Epithelial cell of prostate (primary cell): ENCODE measurements at places on chromosomes 13 and 19.
A peak's percentile ranks its signal among the peaks of the same experiment; 100 is the strongest.

- DNase-seq, result no peak
Measured at GRCh38 chr13:53144826-53145225, 116.2 kb downstream of the OLFM4 start.

DNA sequence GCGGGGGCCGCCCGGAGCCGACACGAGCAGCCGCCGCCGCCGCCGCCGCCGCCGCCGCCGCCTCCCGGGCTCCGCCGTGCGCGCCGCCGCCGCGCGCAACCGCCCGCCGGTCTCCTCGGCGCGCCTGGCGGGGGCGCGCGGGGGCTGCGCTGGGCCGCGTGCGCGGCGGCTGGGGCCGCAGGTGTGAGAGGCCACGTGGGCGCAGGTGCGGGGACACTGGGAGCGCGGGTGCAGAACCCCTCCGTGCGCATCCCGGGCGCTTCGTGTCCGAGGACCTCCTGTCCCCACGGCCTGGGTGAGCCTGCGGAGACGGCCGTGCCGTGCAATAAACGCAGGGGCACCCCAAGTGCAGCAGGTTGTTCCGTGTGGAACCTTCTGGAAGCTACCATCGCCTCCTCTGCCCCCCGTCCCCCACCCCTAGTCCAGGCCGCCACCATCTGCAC, at the start of gene LINGO3:
Gene LINGO3, minus strand, starts transcription at position 41 of the 443 bp plus-strand sequence. CDS start 16,378 bp downstream, outside the sequence.
- no peak for DNase-seq

GRCh38 chr19:39167461-39168257, 29.1 kb upstream of the NCCRP1 start:
- DNase-seq, result no peak

GRCh38 chr19:5964816-5965565, 12.9 kb downstream of the RANBP3 start:
- no peak for DNase-seq

DNA sequence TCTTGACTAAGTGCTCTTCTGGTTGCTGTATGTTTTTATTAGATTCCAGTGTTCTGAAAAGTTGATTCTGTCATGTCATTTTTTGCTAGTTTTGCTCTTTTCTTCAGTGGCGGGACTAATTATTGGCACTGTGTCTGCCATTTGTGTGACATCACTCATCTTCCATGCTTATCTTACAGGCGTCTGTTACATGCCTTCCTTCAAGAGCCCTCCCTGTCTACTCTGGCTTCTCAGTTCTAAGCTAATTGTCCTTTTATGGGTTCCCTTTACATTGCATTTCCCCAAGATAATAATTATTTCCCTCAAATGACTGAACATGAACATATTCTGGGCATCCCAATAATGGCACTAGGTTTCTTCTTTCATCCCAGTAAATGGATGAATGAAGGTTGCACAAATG, 459.1 kb downstream of the DCT start:
- no peak for DNase-seq

GRCh38 chr13:101098873-101099272, 317.4 kb downstream of the NALCN start:
- no peak for DNase-seq

DNA sequence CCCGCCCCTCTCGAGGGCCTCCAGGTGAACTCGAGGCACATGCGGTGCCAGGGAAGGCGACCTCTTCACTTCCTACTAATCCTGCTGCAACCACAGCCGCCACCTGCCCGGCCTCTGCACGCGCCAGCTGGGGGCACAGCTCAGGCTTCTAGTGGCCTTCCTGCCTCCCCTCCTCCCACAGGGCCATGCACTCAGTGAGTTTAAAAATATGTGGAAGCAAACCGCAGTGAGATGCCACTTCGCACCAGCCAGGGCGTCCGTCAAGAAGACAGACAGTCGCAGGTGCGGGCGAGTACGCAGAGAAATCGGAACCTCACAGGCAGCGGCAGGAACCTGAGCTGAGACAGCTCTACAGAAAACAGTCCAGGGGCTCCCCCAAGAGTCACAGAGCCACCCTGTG, 10.4 kb downstream of the LMNB2 start:
- DNase-seq, result no peak

GRCh38 chr13:33649212-33649878, 168.6 kb upstream of the RFC3 start:
- no peak for DNase-seq

- DNase-seq, result no peak
Measured at GRCh38 chr19:23992348-23992747, 77.7 kb downstream of the ZNF726 start.

DNA sequence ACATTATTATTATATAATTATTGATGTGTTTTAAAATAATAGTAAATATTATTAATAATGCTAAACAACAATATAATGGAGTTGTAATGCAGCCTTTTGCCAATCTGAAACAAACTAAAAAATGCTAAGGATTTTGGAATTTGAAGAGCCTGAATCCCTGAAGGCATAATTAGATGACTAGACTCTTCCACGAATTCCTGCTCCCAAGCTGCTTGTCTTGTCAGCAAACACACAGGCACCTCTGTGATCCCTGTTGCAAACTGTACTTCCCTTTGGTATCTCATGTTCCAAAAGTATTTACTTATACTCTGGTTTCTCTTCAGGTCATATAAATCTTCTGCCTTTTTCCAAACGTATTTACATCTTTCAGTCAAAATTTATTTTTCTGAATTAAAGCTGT, 1862.4 kb downstream of the OLFM4 start:
- no peak for DNase-seq

- DNase-seq, result no peak
Measured at GRCh38 chr19:41551711-41552110, 24.3 kb upstream of the CEACAM21 start.

DNA sequence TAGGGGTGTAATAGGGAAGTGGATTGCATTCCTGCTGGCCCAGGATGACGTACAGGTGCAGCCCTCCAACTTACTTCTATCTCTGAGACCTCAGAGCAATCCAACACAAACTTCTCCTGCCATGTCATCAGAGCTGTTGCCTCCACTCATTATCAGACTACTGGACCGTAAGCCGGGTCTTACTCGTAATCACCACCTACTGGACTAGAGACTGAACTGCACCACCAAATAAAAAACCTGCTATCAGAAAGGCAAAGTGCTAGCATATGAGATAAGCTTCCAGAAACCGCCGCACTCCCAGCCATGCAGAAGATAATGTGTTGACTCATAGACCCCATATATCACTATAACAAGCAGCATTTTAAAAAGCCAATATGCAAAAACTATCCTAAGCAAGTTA, 102.0 kb downstream of the SLITRK1 start:
- DNase-seq, result no peak

DNA sequence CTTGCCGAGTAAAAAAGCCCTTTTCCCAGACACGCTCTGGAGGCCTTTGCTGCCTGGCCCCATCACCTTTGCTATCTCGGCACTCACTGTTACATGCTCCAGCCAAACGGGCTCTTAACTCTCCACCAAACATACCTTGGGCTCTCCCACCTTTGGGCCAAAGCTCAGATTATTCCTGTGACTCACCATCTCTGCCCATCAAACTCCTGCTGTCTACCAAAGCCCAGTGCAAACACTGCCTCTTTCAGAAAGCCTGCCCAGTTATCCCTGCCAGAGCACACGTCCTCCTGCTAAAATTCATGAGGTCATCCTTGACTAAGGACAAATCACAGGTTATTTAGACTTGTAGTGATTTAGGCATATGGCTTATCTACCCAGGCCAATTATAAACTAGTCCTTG, 48.1 kb upstream of the SERPINE3 start:
- DNase-seq, result no peak

DNA sequence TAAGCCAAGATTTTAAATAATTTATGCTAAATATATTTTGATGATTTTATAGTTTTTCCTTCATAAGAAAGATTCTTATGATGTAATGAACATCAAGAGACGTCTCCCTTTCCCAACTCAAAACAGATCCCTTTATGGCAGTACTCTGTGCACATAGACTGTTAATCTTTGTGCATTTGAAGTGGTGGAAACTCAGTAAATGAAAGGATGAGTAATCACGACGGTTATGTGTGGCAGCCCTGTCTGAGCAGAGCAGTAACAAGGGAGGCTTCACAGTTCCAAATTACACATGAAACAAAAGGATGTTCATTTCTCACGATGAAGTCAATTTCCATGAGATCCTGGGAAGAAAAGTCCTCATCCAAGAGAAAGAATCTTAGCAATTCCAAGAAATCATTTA, 498.1 kb downstream of the KLF5 start:
- no peak for DNase-seq

DNA sequence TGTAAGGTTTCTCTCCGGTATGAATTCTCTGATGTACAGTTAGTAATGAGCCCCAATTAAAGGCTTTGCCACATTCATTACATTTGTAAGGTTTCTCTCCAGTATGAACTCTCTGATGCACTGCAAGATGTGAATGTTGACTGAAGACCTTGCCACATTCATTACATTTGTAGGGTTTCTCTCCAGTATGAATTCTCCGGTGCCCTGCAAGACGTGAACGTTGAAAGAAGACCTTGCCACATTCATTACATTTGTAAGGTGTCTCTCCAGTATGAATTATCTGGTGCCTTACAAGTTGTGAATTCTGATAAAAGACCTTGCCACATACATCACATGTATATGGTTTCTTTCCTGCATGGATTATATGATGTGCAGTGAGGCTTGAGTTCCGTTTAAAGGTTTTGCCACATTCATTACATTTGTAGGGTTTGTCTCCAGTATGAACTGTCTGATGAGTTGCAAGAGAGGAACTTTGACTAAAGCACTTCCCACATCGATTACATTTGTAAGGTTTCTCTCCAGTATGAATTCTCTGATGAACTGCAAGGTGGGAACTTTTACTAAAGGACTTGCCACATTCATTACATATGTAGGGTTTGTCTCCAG, 17.7 kb upstream of the ZNF432 start:
- DNase-seq, result no peak

- DNase-seq, result no peak
Measured at GRCh38 chr19:9702186-9702585, 27.3 kb upstream of the ZNF562 start.

DNA sequence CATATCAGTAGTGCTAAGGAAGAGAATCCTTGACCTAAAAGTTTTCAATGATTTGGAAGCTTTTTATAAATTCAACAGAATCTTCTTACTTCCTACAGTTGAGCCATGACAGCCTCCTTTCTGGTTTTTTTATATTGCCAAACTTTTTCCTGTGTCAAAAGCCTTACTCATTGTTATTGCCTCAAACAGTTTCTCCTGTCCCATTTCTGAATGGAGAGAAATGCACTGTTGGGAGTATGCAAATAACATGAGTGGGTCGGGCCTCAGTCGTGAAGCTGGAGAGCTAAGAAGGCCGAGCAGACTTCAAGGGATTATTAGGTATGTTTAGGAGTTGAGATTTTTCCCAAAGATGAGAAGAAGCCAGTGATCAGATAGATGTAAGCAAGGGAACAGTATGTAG, 766.4 kb upstream of the KLHL1 start:
- no peak for DNase-seq

DNA sequence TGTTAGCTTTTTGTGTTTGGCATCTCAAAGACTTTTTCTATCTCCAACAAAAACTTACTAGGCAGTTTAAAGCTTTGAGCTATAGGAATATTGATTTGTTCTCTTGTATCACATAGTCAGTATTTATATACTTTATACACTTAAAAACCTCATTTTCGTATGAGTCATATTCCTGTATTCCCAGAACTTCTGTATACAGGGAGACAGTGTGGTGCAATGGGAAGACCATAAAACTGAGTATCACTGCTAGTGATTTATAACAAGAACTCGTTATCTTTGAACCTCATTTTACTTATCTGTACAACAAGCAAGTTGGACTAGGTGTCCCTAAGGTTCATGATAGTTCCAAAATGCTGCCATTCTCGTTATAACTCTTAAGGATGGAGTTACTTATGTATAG, 6.3 kb downstream of the GPR180 start:
- no peak for DNase-seq

DNA sequence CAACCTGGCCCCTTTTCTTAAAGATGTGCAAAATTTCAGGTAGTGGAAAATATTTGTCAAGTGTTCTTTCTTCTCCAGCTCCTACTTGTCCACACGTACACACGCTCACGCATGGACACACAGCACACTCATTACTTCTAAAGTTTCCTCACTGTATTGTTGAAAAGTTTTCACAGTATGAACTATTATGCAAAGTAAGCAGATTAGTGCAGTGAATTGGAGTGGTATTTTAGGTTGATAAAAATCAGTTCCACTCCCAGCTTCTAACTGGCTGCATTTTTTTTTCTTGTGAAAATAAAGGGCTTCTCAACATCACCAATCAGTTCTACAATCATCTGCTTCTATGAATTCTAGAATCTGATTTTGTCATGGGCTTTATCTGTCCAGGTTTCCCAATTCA, 264.5 kb downstream of the DCT start:
- DNase-seq, result no peak

- no peak for DNase-seq
Measured at GRCh38 chr13:92952161-92952560, 274.4 kb upstream of the GPC6 start.

- DNase-seq, result peak; percentile 95
Measured at GRCh38 chr19:51726049-51726448, 2.3 kb upstream of the HAS1 start.

- DNase-seq, result no peak
Measured at GRCh38 chr13:94216476-94216875, 263.0 kb downstream of the DCT start.

- DNase-seq, result no peak
Measured at GRCh38 chr13:27401210-27401609, 23.2 kb upstream of the GTF3A start.

- DNase-seq, result no peak
Measured at GRCh38 chr13:76968041-76968440, 19.7 kb downstream of the ACOD1 start.

GRCh38 chr13:50141375-50141975, 126.2 kb downstream of the KCNRG start:
- no peak for DNase-seq

DNA sequence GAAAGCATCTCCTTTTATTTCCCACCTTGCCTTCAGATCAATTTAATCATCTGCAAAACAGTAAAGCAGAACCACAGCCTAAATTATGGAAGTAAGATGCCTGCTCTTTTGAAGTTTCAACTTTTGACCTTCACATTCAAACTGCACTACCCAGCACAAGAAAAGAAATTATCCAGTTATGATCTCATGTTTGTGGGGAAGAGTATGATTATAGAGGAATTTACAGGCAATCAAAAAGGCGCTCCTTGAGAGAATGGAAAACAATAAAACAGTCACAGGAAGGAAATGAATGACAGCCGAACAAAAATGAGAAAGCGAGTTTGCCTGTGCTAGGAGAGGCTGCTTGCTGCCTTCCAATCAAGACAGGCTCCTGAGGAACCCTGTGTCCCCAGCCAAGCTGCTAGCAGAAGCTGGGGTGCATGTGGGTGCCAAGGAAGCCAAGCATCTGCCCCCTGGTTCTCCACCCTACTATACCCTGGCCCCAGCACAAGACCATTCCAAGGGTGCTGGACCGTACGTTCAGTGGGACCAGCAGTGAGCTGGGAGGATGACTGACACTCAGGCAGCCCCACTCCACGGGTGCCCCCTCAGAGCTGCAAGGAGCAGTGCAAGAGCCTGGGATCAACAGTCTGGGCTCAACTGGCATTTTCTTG, 47.8 kb downstream of the PEPD start:
- no peak for DNase-seq

DNA sequence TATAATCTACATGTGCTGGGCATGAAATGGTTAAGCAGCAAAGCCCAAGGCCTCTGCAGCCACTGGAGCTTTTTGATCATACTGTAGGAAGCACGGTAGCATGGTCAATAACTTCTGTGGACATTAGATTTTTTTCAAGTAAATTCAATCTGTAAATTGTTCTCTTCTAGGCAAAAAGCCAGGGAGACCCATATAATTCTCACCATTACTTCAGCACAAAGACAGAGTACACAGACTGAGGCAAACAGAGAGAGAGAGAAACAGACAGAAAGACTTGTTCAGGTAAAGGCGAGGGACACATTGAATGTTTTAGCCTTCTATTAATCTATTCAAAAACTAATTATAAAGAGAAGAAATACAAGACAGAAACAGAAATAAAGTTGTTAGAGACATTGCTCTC, 349.4 kb downstream of the RFC3 start:
- DNase-seq, result no peak
